Lower lobe of right lung (tissue), 2 donors: ENCODE measurements at places on chromosomes 1 and 21. TPM values are rescaled to one million over a fixed set of nuclear protein-coding genes. Genes with fewer than 3 reads are reported as not detected.
A peak's percentile ranks its signal among the peaks of the same experiment; 100 is the strongest.

- peaks cover 16% of the 10 kb centered on the region for H3K4me1 ChIP-seq
- H3K27me3 ChIP-seq = peaks cover 3% of the 10 kb centered on the region
- no peak overlapping the region for H3K27ac ChIP-seq
- H3K4me3 ChIP-seq = peak overlapping the region; percentile 27
- H3K36me3 ChIP-seq = no peaks in the 10 kb centered on the region
These were observed 24.9 kb upstream of the TMEM52 start for GRCh38 chr1:1943834-1944570.

GRCh38 chr1:212945056-212945455 lies 5.3 kb upstream of the VASH2 start:
- DNase-seq = no peak
- no peak overlapping the region for H3K4me3 ChIP-seq
- peaks cover 5% of the 10 kb centered on the region for H3K4me1 ChIP-seq
- H3K27me3 ChIP-seq = peaks cover 13% of the 10 kb centered on the region
- no peak overlapping the region for H3K27ac ChIP-seq

DNA sequence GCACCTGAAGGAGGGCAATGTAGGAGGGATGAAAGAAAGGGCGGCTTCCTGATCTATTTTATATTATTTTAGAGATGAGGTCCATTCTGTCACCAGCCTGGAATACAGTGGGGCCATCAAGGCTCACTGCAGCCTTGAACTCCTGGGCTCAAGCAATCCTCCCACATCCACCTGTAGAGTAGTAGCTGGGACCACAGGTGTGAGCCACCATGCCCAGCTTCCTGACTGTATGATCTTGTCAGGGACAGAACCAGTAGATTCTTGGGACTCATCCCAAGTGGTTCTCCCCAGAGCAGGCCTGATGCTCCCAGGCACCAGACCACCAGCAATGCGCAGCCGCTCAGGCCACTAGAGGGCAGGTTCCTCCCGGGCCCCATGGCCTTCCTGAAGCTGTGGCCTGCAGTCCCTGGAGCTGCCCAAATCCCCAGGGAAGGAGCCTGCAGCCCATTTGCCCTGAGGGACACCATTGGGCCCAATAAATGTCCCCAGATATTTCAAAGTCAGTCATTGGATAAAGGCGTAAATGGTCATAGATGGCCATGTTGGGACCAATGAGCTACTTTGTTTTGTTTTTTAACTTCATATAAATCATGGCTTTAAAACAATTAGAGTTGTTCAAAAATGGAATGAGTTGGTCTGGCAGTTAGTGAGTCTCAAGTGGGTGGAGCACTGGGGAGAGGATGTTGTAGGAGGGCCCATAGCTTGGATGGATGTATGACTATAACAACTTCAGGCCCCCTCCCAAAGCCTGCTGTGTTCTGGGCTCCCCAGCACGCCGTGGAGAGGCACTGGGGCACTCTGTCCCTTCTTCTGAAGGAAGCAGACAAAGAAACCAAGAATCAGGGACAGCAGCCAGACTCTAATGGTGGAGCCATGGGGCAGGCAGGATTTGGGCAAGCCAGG lies 44.7 kb upstream of the GOLT1A start:
- H3K4me3 ChIP-seq = no peak overlapping the region
- H3K27ac ChIP-seq = no peak overlapping the region
- no peaks in the 10 kb centered on the region for H3K27me3 ChIP-seq
- H3K4me1 ChIP-seq = peaks cover 6% of the 10 kb centered on the region

GRCh38 chr21:46130831-46131587 lies 24.4 kb downstream of the FTCD start:
- H3K4me3 ChIP-seq = no peak overlapping the region
- no peaks in the 10 kb centered on the region for H3K4me1 ChIP-seq
- peak; percentile 40 for DNase-seq
- H3K27ac ChIP-seq = no peak overlapping the region
- H3K27me3 ChIP-seq = no peaks in the 10 kb centered on the region

GRCh38 chr1:17723684-17724083 lies 31.4 kb upstream of the ACTL8 start:
- no peaks in the 10 kb centered on the region for H3K4me1 ChIP-seq
- no peaks in the 10 kb centered on the region for H3K27me3 ChIP-seq
- H3K36me3 ChIP-seq = no peaks in the 10 kb centered on the region
- H3K4me3 ChIP-seq = no peak overlapping the region
- H3K27ac ChIP-seq = no peak overlapping the region

- no peak for DNase-seq
- no peaks in the 10 kb centered on the region for H3K27me3 ChIP-seq
- H3K4me3 ChIP-seq = no peak overlapping the region
- no peaks in the 10 kb centered on the region for H3K4me1 ChIP-seq
These were observed 224.7 kb upstream of the FAM78B start for GRCh38 chr1:166391279-166392066.

DNA sequence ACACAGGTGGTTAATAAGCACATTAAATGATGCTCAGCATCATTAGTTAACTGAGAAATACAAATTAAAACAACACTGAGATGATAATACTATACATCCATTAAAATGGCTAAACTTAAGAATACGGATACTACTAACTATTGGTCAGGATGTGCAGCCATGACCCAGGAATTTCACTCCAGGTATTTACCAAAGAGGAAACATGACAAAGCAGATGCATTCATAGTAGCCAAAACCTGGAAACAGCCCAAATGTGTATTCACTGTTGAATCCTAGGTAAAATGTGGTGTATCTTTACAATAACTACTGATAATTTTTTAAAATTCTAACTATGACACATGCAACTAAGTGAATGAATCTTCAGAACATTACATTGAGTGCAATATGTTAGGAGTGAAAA lies 73.0 kb downstream of the PTPRC start:
- DNase-seq = no peak
- no peaks in the 10 kb centered on the region for H3K27me3 ChIP-seq
- H3K4me1 ChIP-seq = no peaks in the 10 kb centered on the region
- no peak overlapping the region for H3K4me3 ChIP-seq
- no peaks in the 10 kb centered on the region for H3K36me3 ChIP-seq

DNA sequence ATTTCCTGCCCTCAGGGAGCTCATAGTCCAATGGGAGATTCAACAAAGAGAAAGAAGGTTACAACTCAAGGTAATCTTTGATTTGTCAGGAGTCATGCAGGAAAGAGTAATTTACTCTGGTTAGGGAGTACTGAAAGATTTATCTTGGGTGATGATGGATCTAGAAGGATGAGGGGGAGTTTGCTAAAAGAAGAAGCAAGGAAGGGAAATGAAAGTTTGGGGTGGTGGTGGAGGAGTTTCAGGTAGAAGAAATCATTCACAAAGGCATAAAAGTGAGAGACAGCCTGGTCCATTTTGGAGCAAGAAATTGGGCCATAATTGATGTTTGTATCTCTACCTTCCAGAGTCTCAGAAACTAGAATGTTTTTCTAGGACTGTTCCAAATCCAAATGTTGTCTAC lies 116.7 kb downstream of the ROR1 start:
- H3K4me1 ChIP-seq = no peaks in the 10 kb centered on the region
- H3K27me3 ChIP-seq = no peaks in the 10 kb centered on the region
- no peak for DNase-seq
- H3K27ac ChIP-seq = no peak overlapping the region

- no peak overlapping the region for H3K27ac ChIP-seq
- no peaks in the 10 kb centered on the region for H3K4me1 ChIP-seq
- H3K27me3 ChIP-seq = no peaks in the 10 kb centered on the region
- no peak for DNase-seq
- H3K4me3 ChIP-seq = no peak overlapping the region
These were observed 64.7 kb downstream of the GORAB start for GRCh38 chr1:170596701-170597100.

GRCh38 chr21:21831036-21831435 lies 832.8 kb downstream of the NCAM2 start:
- no peak overlapping the region for H3K4me3 ChIP-seq
- H3K4me1 ChIP-seq = no peaks in the 10 kb centered on the region

GRCh38 chr1:165034136-165034809 lies 322.2 kb downstream of the LMX1A start:
- no peak overlapping the region for H3K4me3 ChIP-seq
- H3K36me3 ChIP-seq = no peaks in the 10 kb centered on the region
- no peak overlapping the region for H3K27ac ChIP-seq
- no peak for DNase-seq
- H3K27me3 ChIP-seq = no peaks in the 10 kb centered on the region

- no peak overlapping the region for H3K27ac ChIP-seq
- DNase-seq = no peak
- H3K36me3 ChIP-seq = peaks cover 96% of the 10 kb centered on the region
- no peak overlapping the region for H3K4me3 ChIP-seq
- H3K4me1 ChIP-seq = no peaks in the 10 kb centered on the region
These were observed 61.3 kb downstream of the B3GALNT2 start for GRCh38 chr1:235442788-235443429.

- H3K36me3 ChIP-seq = no peaks in the 10 kb centered on the region
- peak overlapping the region; percentile 55 for H3K4me3 ChIP-seq
- DNase-seq = peak; percentile 88
- peak overlapping the region; percentile 81 for H3K27ac ChIP-seq
These were observed 10.0 kb upstream of the FAAP20 start for GRCh38 chr1:2204415-2205190.

DNA sequence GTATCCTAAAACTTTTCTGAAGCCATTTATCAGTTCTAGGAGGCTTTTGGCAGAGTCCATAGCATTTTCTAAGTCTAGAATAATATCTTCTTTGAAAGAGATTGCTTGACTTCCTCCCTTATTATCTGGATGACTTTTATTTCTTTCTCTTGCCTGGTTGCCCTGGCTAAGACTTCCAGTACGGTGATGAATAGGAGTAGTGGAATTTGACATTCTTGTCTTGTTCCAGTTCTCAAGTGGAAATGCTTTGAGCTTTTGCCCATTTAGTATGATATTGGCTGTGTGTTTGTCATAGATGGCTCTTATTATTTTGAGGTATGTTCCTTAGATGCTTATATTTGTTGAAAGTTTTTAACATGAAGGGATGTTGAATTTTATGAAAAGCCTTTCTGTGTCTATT lies 1647.9 kb downstream of the PLA2G4A start:
- H3K27me3 ChIP-seq = no peaks in the 10 kb centered on the region
- H3K27ac ChIP-seq = no peak overlapping the region
- no peak for DNase-seq
- no peaks in the 10 kb centered on the region for H3K36me3 ChIP-seq
- no peaks in the 10 kb centered on the region for H3K4me1 ChIP-seq
- H3K4me3 ChIP-seq = no peak overlapping the region

GRCh38 chr1:235105051-235106043 lies 23.3 kb downstream of the TOMM20 start:
- H3K27me3 ChIP-seq = no peaks in the 10 kb centered on the region
- H3K36me3 ChIP-seq = peaks cover 31% of the 10 kb centered on the region
- DNase-seq = no peak
- H3K27ac ChIP-seq = no peak overlapping the region
- no peak overlapping the region for H3K4me3 ChIP-seq

GRCh38 chr1:50977575-50978143 lies 7.6 kb downstream of the CDKN2C start:
- peaks cover 10% of the 10 kb centered on the region for H3K4me1 ChIP-seq
- peak overlapping the region; percentile 77 for H3K4me3 ChIP-seq
- H3K36me3 ChIP-seq = no peaks in the 10 kb centered on the region
- H3K27ac ChIP-seq = peak overlapping the region; percentile 91
- peak; percentile 76 for DNase-seq
- no peaks in the 10 kb centered on the region for H3K27me3 ChIP-seq

DNA sequence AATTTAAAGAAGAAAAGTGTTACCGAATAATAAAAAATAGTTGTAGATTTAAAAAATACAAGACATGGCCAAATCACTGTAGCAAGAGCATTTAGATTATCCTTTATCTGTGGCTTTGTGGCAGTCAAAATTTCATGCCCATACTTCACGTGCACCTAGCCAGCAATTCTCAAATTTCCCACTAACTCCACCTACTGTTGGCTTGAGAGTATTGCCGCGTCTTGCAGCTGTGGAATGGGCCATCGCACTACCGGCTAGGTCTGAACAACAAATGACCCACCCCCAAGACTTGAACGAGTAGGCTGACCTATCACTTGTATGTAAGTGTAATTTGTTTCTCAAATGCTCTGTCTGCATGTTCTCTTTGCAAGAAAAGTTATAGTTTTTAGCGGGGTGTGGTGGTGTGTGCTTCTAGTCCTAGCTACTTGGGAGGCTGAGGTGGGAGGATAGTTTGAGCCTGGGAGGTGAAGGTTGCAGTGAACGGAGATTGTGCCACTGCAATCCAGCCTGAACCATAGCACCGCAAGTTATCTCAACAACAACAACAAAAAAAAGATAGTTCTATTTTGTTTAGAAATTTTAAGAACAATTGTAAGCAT lies 4.1 kb downstream of the KRTAP13-4 start:
- H3K36me3 ChIP-seq = no peaks in the 10 kb centered on the region
- H3K27me3 ChIP-seq = no peaks in the 10 kb centered on the region
- H3K27ac ChIP-seq = no peak overlapping the region
- no peak overlapping the region for H3K4me3 ChIP-seq
- H3K4me1 ChIP-seq = no peaks in the 10 kb centered on the region
- no peak for DNase-seq

DNA sequence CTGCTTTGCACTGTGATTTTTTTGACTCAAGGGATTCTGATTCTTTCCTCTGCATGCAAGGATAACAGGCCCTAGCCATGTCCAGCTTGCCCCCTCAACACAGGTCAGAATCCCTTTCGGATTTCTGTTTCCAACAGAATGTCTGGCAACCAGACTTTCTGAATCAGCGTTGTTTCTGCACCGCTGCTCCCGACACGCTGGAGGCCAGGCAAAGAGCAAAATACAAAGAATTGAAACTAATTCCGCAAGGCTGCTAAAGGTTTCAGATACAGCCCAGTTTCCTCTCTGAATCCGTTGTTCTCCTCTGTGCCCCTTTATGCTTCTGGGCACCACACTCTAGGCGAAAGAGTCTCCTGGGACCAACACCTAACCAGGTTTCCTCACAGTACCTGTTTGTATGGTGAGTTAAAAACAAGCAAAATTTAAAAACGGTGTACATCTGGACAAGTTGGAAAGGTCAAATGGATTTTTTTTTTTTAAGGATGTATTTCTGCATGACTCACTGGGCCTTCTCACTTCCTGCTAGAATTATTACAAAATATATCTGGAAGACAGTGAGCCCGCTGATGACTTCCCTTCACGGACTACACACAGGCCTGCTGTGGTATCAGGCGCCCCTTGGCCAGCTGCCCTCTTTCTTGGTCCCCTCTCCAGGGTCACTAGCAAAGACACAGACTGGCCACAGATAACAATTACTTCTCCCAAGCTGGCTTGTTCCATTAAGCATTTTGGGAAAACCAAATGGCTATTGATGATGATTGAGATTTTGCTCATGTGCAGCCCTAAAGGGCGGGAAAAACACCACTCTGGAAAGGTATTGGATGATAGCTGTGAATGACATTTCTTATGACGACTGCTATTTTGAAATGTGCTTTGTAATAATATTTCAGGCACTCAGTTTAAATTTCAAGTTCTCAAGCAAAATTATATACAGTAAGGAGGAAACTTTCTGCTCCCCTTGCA lies 118.3 kb downstream of the TGFB2 start:
- peaks cover 49% of the 10 kb centered on the region for H3K4me1 ChIP-seq
- DNase-seq = peak; percentile 63
- no peak overlapping the region for H3K4me3 ChIP-seq
- no peaks in the 10 kb centered on the region for H3K27me3 ChIP-seq
- H3K36me3 ChIP-seq = no peaks in the 10 kb centered on the region

GPR25 gene
- 0.62 TPM for total RNA-seq

COL9A2 gene
- total RNA-seq = 7.6 TPM

TFAP2E gene
- 2.2 TPM for total RNA-seq

IGSF5 gene
- total RNA-seq = not detected

GBP7 gene
- not detected for total RNA-seq

OPTC gene
- total RNA-seq = not detected

SYT2 gene
- total RNA-seq = not detected
